Islet precursor cell (in vitro differentiated cells): ENCODE measurements at places on chromosomes 12 and 14.

GRCh38 chr12:125889742-125890141 lies 824.5 kb downstream of the AACS start:
- no peak for DNase-seq

- peak; percentile 60 for DNase-seq
Measured at GRCh38 chr12:31702047-31702446, 26.8 kb downstream of the AMN1 start.

- DNase-seq: no peak
Measured at GRCh38 chr12:112848972-112849371, 57.4 kb downstream of the RPH3A start.

DNA sequence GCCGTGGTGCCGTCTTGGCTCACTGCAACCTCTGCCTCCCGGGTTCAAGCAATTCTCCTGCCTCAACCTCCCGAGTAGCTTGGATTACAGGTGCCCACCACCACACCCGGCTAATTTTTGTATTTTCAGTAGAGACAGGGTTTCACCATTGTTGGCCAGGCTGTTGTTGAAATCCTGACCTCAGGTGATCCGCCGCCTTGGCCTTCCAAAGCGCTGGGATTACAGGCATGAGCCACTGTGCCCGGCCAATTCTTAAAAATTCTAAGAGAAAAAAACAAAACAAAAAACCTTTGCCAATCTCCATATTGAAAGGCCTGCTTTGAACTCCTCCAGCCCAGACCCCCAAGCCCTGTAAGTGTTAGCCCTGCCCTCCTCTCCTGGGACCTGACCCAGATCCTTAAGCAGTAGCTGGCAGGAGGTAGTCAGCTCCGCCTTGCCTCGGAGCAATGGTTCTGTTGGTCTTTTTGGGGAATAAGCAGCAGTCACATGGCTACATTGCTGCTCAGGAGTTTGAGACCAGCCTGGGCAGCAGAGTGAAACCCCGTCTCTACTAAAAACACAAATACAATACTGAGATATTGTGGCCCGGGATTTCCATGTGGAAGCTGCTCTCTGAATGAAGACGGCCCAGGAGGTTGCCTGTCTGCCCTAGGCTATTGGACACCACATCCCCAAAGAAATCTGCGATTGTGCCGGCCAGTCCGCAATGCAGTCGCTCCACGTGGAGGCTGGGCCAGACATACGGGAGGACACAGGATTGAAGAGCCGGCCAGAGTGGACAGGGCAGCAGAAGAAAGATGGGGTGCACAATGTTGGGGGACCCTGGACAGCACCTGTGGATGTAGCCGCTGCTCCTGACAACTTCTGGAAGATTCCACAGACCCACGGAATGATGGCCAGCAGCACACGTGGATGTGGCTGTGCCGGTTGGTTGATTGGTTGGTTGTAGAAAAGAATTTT lies 28.8 kb upstream of the BEGAIN start:
- no peak for DNase-seq

DNA sequence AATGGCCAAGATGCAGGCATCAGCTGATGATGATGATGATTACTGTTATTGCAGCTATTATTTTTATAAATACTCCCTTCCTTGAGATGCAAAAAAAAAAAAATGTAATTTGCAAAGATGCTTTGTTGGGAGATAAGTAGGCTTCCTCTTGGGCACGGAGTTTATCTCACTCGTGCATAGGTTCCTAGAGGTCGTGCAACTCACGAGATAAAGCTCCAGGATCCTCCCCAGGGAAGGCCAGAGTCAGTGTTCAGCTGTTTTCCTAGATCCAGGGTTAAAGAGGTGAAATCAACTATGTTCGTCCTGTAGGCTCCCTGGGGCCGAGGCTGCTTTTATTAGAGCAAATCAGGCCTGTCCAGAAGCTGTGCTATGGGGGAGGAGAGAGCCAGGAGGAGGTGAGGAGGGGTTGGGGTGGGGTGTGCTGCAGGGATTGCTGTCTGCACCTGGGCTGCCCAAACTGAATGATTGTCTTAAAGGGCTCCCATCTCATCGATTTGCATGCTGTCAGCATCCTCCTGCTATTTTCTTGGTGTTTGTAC lies 270.3 kb downstream of the NRXN3 start:
- DNase-seq: no peak

GRCh38 chr12:44526655-44527182 lies 349.4 kb downstream of the NELL2 start:
- DNase-seq: no peak

- DNase-seq: peak; percentile 91
Measured at GRCh38 chr12:76720068-76720467, 43.8 kb upstream of the ZDHHC17 start.

DNA sequence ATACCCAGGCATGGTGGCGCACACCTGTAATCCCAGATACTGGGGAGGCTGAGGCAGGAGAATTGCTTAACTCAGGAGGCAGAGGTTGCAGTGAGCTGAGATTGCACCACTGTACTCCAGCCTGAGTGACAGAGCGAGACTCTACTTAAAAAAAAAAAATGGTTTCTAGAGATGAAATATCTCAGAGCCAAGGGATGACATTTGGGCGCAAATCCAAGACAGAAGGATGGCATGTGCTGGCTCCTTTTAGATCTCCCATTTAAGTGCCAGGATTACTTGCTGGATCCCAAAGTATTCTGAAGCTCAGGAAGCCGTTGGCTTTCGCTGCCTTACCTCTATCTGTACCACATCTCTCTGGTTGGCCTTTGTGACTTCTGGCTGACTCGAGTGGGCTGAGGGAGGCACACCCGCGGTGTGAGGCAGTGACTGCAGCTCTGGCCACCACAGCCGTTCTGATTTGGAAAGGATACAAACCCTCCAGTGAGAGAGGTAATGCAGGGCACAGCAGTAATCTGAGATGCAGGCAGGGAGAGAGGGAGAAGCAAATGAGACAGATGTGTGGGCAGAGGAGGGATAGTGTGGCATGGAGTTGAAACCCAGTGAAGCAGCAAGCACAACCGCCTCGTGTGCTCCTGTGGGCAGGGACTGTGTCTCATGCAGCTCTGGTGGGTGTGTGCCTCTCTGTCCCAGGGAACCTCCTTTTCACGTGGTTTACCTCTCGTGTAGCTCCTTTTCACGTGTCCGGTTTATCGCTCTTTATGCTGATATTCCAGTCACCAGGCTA lies 4.9 kb downstream of the B4GALNT3 start:
- DNase-seq: no peak

GRCh38 chr14:68733086-68733914 lies 59.6 kb downstream of the ZFP36L1 start:
- DNase-seq: peak; percentile 23

GRCh38 chr12:66055837-66056319 lies 74.7 kb downstream of the LLPH start:
- DNase-seq: no peak

GRCh38 chr14:54776361-54777001 lies 126.1 kb downstream of the GCH1 start:
- DNase-seq: peak; percentile 35

- DNase-seq: no peak
Measured at GRCh38 chr14:100159094-100159864, at the start of gene DEGS2. TSS of gene DEGS2 (minus strand) at chr14:100159645. CDS start at chr14:100159587, 58 bp downstream.

GRCh38 chr14:91143862-91144261 lies 30.0 kb downstream of the DGLUCY start:
- DNase-seq: no peak

DNA sequence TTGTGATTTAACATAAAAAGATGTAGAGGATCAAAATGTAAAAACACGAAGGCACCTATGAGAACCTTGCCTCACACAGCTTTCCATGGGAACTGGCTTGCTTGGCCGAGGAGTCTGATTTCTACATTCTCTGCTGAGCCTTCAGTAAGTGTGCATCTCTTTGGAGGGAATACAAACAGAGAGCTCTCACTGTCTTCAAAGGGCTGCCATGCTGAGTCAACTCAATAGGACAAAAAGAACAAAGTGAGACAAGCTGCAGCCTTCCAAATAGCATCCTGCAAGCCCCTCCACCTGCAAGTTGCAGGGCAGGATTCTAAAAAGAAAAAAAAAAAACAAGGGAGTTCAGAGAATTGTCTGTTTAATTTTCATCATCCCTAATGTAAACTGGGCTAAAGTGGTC lies 411.9 kb downstream of the NELL2 start:
- DNase-seq: no peak

DNA sequence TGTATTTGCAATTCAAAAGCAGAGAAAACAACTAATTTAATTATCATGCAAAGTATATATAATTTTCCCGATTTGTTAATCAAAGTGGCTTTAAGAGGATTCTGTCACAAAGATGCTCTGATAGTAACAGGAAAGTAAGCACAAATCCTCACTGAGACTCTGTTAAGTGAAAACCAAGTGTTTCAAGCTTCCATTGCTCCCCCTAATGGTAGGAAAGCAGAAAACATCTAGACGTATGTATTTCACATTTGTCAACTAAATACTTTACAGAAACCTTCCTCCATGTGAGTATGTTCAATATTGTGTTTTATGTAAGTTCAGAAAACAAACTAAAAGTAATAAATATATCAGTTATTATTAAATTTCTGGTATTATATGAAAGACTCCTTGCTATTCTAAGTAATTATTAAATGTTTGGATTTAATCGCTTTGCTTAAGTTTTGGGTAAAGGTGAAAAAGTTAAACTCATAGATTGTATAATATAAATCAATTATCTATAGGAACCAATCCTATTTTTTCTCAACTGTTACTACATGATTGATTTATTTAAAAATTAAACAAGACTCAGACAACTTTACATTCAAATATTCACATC lies 1.5 kb upstream of the NTS start:
- DNase-seq: no peak
